ENCODE measurements at places on chromosomes 5 and 9. TPM values are rescaled to one million over a fixed set of nuclear protein-coding genes. Genes with fewer than 3 reads are reported as not detected.

DNA sequence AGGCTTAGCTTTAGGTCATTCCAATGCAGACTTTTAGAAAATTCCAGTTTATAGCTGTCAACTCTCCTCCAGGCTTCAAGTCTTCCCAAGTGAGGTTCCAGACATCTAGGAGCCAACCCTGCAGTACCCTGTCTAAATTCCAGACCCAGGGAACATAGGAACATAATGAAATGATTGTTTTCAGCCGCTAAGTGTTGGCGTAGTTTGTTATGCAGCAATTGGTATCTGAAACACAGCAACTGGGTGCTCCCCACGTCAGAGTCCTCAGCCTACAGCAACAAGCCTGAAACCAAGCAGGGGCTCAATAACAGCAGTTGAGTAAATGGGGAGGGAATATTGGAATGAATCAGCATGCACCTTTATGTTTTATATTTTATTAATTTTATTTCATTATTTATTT is 66.8 kb downstream of the BOD1 start:
- DNase-seq: no peak

- no peak for DNase-seq
These were observed 282.9 kb downstream of the ARHGAP26 start for GRCh38 chr5:143052967-143053682.

DNA sequence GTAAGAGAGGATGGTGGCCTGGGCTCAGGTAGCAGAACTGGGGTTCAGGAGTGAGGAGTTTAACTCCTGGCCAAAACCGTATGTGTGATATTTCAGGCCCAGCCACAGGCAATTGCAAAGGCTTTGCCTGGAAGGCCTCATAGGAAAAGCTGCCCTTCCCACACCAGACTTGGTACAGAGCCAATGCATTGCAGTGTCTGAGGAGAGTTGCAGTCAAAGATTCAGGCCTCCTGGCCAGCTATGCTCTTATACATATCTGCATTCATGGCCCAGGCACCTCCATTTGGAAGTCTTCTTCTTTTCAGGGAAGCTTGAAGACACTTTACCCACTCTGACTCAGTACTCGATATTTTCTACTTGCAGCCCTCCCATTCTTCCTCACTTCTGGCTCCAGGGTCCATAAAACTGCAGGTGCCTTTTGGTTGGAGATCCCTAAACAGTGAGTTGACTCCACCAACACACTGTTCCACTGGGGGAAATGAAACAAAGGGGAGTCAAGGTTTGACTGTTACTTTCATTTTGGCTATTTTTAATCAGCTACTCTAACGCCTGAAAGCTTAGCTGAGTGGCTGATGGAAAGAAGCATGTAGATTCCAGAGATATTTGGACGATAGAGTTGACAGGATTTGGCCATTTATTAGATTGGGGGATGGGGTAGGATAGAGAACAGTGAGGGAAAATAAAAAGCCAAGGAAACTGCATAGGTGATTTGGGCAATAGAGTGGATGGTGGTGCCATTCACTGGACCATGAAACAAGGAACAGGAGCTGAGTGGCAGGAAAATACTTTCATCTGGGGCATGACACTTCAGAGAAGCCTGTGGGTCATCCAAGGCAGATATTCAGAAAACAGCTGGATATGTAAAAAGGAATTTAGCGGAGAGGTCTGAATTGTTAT is 30.6 kb upstream of the IL33 start:
- DNase-seq: no peak

GRCh38 chr9:71515107-71515506 is 253.2 kb downstream of the CEMIP2 start:
- no peak for DNase-seq

GRCh38 chr9:37262410-37262809 is 142.0 kb downstream of the ZCCHC7 start:
- no peak for DNase-seq

IPPK gene
- 10.7 TPM for total RNA-seq

NFIB gene
- not detected for total RNA-seq

Measured in naive thymus-derived CD4-positive, alpha-beta T cell (primary cell).